ENCODE measurements at places on chromosomes 12 and 14. TPM values are rescaled to one million over a fixed set of nuclear protein-coding genes. Genes with fewer than 3 reads are reported as not detected.

The LPAR5 gene
- total RNA-seq: 59.6 TPM

The GLS2 gene
- 5.3 TPM for total RNA-seq

The SIX4 gene
- not detected for total RNA-seq

The PHETA1 gene
- total RNA-seq: 9.4 TPM

The CPNE6 gene
- total RNA-seq: not detected

The BCL2L14 gene
- not detected for total RNA-seq

The CD9 gene
- 13.8 TPM for total RNA-seq

The ZC2HC1C gene
- total RNA-seq: 0.46 TPM

The DENND5B gene
- total RNA-seq: 55.3 TPM

The PNN gene
- 131 TPM for total RNA-seq

The P2RX2 gene
- not detected for total RNA-seq

The CLEC4C gene
- 0.39 TPM for total RNA-seq

The IL26 gene
- total RNA-seq: not detected

The RND1 gene
- total RNA-seq: 18.7 TPM

The FGF23 gene
- total RNA-seq: not detected

The SYCP3 gene
- total RNA-seq: 0.80 TPM

The PTGER2 gene
- total RNA-seq: 0.32 TPM

The GLT8D2 gene
- not detected for total RNA-seq

The GXYLT1 gene
- total RNA-seq: 9.4 TPM

The KRT6B gene
- not detected for total RNA-seq

The WIF1 gene
- not detected for total RNA-seq

The GPR84 gene
- total RNA-seq: not detected

The STAC3 gene
- 5.3 TPM for total RNA-seq

The ASIC1 gene
- total RNA-seq: not detected

The FAM90A1 gene
- 0.17 TPM for total RNA-seq

The FIGNL2 gene
- 0.79 TPM for total RNA-seq

The LALBA gene
- not detected for total RNA-seq

The NDRG2 gene
- total RNA-seq: 9.5 TPM

The LRRC10 gene
- not detected for total RNA-seq

The ERG28 gene
- 13.7 TPM for total RNA-seq

The CRIP2 gene
- total RNA-seq: 6.0 TPM

The TTC5 gene
- 37.5 TPM for total RNA-seq

The GDF3 gene
- total RNA-seq: not detected

The GARIN6 gene
- total RNA-seq: not detected

The TDRD9 gene
- 2.4 TPM for total RNA-seq

The DYRK2 gene
- total RNA-seq: 77.9 TPM

The BCL11B gene
- total RNA-seq: 0.42 TPM

The FGD4 gene
- 3.9 TPM for total RNA-seq

The CCDC175 gene
- not detected for total RNA-seq

The CHGA gene
- total RNA-seq: not detected

The REM2 gene
- total RNA-seq: 5.6 TPM

The C12orf54 gene
- total RNA-seq: not detected

The TMEM52B gene
- not detected for total RNA-seq

The CCDC198 gene
- not detected for total RNA-seq

The OLR1 gene
- total RNA-seq: not detected

The NANOG gene
- not detected for total RNA-seq

The PRMT5 gene
- total RNA-seq: 48.6 TPM

The FSCB gene
- total RNA-seq: not detected

The CHST11 gene
- 152 TPM for total RNA-seq

The PLD4 gene
- 51.0 TPM for total RNA-seq

The TC2N gene
- 10.4 TPM for total RNA-seq

The CEP170B gene
- total RNA-seq: 0.59 TPM

The FITM1 gene
- 2.6 TPM for total RNA-seq

The FZD10 gene
- total RNA-seq: not detected

The WNT5B gene
- total RNA-seq: 0.57 TPM
